ENCODE measurements at places on chromosomes 2 and 18.
A peak's percentile ranks its signal among the peaks of the same experiment; 100 is the strongest.

DNA sequence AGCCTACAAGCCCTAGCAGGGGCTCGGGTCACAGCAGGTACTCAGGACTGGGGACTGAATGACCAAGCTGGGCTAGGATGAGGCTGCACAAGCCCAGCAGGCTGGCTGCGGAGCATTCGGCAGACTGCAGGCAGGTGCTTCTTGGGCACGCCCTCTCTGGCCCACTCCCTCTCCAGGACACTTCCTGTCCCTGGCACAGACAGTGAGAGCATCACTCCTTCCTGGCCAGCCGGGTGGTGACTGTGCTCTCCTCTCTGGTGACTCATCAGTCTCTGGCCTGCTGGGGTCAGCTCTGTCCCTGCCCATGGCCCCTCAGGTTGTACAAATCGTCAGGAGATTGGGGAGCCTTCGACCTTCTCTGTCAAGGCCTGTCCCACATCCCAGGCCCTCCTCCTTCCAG is 22.5 kb downstream of the C1QL2 start:
- peak; percentile 78 for DNase-seq

DNA sequence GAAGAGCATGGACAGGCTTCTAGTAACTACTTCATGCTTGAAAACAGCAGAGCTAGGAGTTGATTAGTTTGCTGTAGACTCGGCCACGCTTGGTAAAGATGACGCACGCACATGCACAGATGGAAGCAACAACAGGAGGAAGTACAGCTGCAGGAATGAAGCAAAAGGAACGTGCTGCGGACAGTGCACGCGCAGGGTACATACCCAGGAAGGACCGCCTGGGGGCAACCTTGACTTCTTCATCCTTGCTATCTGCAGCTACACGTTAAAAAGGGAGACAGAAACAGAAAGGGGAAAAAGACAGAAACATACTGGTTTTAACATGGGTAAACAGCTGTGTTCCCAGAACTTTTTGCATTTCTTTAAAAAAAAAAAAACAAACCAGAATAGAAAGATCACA is 17.7 kb downstream of the SLC66A2 start:
- no peak for DNase-seq

GRCh38 chr2:55856936-55857335 is 66.6 kb downstream of the EFEMP1 start:
- no peak for DNase-seq

- peak; percentile 22 for DNase-seq
Measured at GRCh38 chr2:45237128-45237527, 227.9 kb upstream of the SIX2 start.

DNA sequence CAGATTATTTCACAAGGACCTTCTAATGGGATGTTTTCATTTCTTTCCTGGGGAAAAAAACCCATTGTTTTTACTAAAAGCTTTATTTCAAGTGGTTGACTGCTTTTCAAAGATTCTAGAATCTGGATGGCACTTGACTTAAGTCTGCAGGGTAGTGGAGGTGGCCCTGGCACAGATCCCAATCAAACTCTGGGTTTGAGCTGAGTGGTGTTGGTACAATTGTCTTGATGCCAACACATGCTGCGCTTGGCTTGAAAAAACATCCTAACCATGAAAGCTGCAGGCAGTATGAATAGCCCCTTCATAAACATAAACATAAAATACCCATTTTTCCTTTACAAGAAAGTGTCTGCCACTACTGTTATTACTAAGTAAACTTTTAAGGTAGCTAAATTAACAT is 3.6 kb downstream of the PAPOLG start:
- DNase-seq = peak; percentile 55

DNA sequence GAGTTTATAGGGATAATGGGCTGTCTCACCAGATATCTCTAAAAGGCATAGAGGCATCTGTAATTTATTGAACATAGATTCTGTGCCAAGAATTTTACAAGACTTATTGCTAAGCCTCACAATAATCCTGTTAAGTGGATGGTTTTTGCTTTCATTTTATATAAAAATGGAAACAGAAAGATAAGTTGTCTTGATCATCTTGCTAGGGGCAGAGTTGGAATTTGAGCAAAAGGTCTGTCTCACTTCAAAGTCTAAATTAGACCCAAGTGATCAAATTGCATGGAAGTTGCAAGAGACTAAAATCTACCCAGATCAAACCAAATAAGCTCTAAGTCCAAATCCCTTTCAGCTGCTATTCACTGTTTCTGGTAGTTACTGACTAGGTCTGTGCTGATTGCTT is 95.3 kb upstream of the SOX11 start:
- DNase-seq = no peak

- no peak for DNase-seq
Measured at GRCh38 chr2:37895140-37895539, 29.9 kb upstream of the RMDN2 start.

- DNase-seq = no peak
Measured at GRCh38 chr2:238846628-238847418, 1.1 kb upstream of the TWIST2 start.

GRCh38 chr2:5749347-5749746 is 57.2 kb downstream of the SOX11 start:
- no peak for DNase-seq

GRCh38 chr18:5894611-5895298 is 567 bp downstream of the TMEM200C start:
- DNase-seq = peak; percentile 82

GRCh38 chr2:199485732-199486335 is 28.1 kb upstream of the SATB2 start:
- DNase-seq = peak; percentile 86

- peak; percentile 28 for DNase-seq
Measured at GRCh38 chr2:19786408-19787058, 115.2 kb downstream of the TTC32 start.

DNA sequence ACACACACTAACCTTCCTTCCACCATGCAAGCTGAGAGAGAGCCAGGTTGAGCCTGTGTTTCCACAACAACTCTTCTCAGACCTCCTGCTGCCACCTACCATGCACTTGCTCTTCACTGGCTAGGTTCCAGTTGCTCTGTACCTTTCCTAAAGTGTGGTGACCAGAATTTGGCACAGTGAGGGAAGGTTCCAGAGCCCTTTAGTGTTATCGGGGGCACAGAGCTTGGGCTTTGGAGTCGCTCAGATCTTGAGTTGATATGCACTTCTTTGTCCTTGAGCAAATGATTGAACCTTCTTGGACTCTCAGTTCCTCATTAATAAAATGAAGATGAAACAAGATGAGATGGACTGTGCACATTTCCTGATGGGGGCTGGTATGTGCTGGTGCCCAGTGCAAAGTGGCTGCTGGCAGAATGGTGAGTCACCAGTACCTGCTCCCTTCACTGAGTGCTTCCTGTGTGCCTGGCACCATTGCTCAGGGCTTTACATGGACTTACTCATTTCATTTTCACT is 47.1 kb downstream of the NEDD4L start:
- peak; percentile 94 for DNase-seq

DNA sequence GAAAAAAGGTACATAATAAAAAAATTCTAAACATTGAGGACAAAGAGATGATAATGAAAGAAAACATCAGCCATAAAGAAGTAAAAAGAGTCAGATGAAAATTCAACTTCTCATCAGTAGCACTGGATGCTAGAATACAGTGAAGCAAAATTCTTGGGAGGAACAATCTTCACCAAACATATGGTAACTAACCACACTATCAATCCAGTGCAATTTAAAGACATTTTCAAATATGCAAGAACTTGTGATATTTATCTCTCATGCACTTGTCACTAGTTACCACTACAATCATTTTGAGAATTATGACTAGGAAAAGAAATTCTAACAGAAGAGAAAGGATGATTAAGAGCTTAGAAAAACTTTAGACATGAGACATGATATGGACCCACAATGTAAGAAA is 127.4 kb downstream of the RTTN start:
- DNase-seq = no peak

DNA sequence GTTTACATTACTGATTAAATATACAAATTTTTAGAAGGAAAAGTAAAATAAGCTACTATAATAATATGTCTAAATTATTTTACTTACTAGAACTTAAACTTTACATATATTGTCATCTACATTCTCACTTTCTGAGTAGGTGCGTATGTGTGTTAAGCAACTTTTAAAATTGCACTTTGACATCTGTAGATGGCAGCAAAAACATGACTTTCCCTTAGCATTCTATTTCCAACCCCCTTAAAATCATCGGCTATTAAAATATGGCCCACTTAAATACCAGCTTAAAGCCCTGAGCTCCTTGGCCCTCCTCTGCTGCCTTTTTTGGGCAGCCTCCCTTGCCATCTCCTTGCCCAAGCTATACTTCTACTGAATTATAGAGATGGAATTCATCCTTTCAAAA is 78.0 kb downstream of the UPP2 start:
- peak; percentile 58 for DNase-seq

Measured in DMS53 (cell line).